ENCODE measurements at places on chromosomes 6 and 20.

DNA sequence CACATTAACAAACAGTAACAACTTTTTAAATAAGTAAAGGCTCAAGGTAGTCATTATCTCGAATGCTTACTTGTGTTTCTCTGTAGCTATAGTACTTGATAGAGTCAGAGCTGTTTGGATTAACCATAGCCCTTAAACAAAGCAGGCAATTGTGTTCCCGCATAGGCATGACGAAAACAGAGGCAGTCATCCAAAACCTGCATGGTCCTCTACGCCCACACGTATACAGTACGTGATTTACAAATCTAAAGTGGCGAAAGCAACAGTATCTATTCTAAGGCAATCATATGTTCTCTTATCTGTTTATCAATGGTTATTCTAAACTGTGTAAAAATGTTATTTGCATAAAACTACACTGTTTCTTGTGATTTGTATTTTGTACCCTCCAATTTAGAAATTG is 31.8 kb downstream of the HFE start:
- peak; percentile 38 for DNase-seq

DNA sequence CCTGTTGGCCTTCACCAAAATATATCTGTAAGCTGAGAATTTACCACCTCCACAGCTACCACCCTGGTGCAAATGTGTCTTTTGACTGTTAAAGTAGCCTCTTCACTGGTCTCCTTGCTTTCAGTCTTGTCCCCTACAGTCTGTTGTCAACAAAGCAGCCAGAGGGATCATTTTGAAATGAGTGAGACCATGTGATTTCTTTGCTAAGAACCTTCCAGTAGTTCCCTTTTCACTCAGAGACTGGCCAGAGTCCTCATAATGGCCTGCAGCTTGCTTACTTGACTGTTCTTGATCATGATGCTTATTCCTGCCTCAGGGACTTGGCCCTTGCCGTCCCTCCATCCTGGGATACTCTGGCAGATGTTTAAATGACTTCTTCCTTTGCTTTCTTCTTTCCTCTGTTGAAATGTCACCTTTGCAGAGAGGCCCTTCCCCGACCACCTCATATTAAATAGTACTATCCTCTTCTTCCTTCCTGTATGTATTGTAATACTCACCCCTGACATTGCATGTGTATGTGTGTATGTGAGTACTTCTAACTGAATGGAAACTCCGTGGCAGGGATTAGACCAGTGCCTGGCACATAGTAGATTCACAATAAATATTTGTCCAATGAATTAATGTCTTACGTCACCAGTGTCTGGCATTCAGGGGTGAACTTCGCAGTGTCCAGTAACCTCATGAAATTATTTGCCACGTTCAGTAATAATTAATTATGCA is 5.0 kb downstream of the MANBAL start:
- peak; percentile 93 for DNase-seq

DNA sequence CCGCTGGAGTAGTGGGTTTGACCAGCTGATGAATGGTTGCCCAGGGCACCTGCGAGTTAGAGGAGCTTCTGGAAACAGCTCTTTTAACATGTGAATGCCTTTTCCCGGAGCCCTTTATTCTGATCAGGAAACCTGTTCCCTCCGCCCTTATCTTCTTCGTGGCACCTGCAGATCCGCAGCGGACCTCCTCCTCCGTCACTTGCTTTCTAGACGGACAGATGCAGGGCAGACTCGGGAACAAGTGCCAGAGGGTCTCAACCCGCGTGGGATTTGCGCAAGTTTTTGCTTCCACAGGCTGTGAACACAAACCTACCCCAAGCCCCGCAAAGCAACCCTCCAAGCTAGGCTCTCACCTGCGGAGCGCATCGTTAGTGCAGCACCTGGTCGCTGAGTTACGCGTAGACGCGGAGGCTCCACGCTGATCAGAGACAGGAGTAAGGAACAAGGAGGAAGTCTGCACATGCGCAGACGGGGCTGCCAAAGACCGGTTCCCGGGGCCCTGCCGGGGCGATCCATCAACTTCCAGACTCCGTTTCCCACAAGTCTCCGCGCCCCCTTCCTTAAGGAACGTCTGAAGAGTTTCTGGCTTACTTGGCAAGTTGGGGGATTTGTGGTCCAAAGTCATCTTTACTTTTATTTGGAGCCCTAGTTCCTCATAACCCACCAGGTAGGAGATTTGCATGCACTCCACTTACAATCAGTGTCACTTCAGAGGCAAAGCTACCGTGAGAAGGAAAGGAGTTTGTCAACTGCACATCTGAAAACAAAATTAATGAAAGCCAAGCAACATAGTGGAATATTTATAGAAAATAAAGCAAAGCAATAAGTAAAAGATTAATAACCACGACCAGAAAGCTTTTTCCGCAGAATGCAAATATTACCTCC is 52.7 kb upstream of the ELMO2 start:
- peak; percentile 4 for DNase-seq

DNA sequence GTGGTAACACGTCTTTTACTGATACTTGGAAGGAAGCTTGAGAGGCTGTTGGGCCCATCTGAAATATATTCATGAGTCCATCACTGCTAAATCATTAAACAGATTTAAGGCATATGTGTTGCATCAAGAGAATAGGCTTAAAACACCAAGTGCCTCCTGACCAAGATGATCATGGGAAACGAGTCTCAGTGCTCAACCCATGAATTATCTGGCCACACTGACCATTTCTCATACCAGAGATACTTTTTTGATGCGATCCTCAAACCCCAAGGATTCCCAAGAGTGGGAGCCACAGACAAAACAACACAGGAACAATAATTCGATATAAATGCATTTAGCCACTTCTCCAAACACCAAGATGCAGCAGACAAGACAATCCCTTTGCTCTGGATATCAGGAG is 17.2 kb downstream of the HEY2 start:
- no peak for DNase-seq

GRCh38 chr6:119742188-119742803 is 392.7 kb upstream of the MAN1A1 start:
- DNase-seq, result peak; percentile 52

GRCh38 chr20:21523281-21523868 is 9.5 kb upstream of the NKX2-2 start:
- no peak for DNase-seq

DNA sequence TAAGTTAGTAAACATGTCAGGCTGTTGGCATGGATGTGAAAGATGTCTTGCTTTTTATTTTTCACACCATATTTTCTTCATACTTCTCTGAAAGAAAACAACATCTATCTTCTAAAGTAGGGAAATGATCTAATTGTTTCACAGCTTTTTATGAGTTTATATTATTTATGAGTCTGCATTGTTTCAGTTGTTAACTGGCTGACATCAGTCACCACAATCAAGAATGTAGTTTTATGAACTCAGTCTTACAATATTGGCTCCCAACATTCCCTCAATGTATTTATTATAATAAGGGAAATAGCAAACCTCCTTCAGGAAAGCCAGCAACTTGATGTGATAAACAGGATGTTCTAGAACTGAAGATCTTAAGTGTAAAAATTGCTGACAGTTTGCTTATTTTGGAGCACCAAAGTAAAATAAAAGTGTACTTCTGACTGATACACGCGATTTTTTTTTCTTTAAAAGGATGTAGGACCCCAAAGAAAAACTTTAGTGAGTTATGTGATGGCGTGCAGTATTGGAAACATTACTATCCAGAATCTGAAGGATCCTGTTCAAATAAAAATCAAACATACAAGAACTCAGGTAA is 106.0 kb downstream of the ADGRG6 start:
- no peak for DNase-seq

GRCh38 chr6:23403460-23403859 is 722.6 kb upstream of the NRSN1 start:
- DNase-seq, result no peak
